Large intestine (tissue), 12 donors: ENCODE measurements at places on chromosomes 2 and 18.
A peak's percentile ranks its signal among the peaks of the same experiment; 100 is the strongest.

- DNase-seq: no peak
- no peaks in the 10 kb centered on the region for H3K4me1 ChIP-seq
- no peak overlapping the region for H3K27ac ChIP-seq
- peaks cover 2% of the 10 kb centered on the region for H3K36me3 ChIP-seq
- H3K4me3 ChIP-seq: no peak overlapping the region
- no peaks in the 10 kb centered on the region for H3K27me3 ChIP-seq
Measured at GRCh38 chr2:240469740-240470139, 34.3 kb downstream of the GPC1 start.

DNA sequence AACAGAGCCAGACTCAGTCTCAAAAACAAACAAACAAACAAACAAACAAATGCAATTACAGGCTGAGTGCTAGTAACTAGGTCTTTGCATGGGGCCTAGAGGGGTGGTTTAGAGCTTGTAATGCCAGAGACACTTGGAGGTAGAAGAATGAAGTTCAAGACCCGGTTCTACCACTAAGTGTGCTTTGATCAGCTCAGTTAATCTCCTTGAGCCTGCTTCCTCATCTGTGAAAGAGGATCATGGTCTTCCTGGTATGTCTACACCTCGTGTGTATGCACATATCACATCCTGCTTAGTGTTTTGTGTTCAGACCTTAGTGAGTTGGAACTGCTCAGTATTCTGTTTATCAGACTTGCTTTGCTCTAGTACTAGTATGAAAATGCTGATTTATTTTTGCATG, 4.8 kb upstream of the ATP6V1C2 start:
- no peak for DNase-seq
- peaks cover 6% of the 10 kb centered on the region for H3K4me1 ChIP-seq
- no peak overlapping the region for H3K4me3 ChIP-seq
- H3K27ac ChIP-seq: no peak overlapping the region
- no peaks in the 10 kb centered on the region for H3K36me3 ChIP-seq

DNA sequence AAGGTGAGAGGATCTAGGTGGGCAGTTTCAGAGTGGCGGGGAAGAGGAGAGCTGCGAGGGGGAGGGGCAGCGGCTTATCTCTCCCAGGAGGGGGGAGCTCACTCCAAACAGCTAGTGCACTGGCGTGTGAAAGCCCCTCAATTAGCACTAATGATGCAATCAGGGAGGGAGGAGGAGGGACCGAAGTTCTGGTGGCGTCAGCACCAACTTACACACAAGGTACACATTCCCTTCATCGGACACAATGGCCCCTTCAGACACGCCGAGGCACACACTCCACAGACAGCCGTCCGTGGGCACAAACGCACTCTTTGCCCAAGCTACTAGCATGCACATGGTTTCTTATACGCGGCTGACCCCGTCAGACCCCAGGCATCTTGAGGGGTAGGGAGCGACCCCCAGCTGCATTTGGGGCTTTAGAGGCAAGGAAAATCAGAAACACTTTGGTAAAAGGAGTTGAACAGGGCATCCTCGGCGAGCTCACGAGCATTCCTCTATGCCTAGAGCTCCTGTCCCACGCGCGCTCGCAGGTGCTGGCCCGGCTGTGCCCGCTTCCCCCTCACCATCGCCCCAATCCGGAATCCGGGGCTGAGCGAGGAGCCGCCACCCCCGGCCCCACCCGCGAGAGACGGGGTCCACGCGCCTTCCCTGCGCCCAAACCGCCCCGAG, 868 bp upstream of the PKDCC start:
- no peak for DNase-seq
- H3K36me3 ChIP-seq: peaks cover 17% of the 10 kb centered on the region
- H3K4me3 ChIP-seq: peak overlapping the region; percentile 60
- H3K4me1 ChIP-seq: peaks cover 26% of the 10 kb centered on the region

DNA sequence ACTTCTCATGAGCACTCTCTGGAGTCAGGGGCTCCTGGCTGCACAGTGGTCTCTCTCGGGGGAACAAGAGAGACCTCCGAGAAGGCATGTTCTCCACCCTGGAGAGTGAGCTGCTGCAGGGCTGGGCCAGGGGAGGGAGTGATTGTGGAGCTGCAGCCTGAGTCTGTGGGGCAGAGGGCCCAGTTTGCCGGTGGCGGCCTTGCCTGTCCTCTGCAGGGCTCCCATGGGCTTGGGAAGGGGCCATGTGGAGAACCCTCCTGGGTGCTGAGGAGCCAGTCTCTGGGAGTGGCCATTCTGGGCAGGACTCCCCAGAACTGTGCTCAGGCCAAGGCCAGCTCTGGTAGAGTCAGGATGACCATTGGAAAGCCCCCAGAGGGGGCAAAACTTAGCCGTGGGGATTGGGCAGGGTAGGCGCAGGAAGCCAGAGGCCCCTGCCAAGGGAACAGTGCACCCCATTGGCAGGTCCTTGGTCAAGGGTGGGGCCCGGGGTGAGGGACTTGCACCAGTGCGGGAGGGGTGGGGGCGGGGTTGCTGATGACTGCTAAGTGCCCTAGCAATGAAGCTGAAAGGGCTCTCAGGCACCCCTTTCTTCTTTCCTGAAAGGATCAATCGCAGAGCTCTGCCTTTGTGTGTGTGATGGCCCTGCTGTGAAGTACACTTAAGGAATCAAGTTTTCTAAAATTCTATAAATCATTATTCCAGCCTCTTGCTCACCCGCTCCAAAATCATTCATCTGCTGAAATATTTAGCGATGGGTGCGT, 69.7 kb upstream of the BOD1L2 start:
- peaks cover 17% of the 10 kb centered on the region for H3K27me3 ChIP-seq
- H3K36me3 ChIP-seq: no peaks in the 10 kb centered on the region
- DNase-seq: no peak
- no peak overlapping the region for H3K27ac ChIP-seq
- H3K4me3 ChIP-seq: no peak overlapping the region

DNA sequence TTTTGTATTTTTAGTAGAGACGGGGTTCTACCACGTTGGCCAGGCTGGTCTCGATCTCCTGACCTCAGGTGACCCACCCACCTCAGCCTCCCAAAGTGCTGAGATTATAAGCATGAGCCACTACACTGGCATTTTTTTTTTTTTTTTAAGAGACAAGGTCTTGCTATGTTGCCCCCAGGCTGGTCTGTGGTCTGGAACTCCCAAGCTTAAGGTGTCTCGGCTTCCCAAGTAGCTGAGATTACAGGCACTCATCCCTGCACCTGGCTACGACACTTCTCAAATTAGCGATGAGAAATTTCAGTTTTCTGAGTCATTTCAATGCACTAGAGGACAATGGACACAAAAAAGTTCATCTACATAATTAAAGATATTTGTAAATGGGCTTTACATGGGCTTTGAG, 36.6 kb upstream of the TCF7L1 start:
- no peak overlapping the region for H3K27ac ChIP-seq
- H3K4me3 ChIP-seq: no peak overlapping the region
- no peaks in the 10 kb centered on the region for H3K4me1 ChIP-seq
- H3K27me3 ChIP-seq: no peaks in the 10 kb centered on the region
- H3K36me3 ChIP-seq: no peaks in the 10 kb centered on the region
- no peak for DNase-seq

- H3K4me3 ChIP-seq: no peak overlapping the region
- no peak for DNase-seq
- H3K27ac ChIP-seq: peak overlapping the region; percentile 14
- H3K4me1 ChIP-seq: peaks cover 19% of the 10 kb centered on the region
Measured at GRCh38 chr2:108593547-108594098, 59.4 kb downstream of the LIMS1 start.

GRCh38 chr2:105771836-105772235, 27.1 kb downstream of the NCK2 start:
- peaks cover 5% of the 10 kb centered on the region for H3K4me1 ChIP-seq
- no peak overlapping the region for H3K4me3 ChIP-seq
- H3K27me3 ChIP-seq: no peaks in the 10 kb centered on the region
- peak overlapping the region; percentile 25 for H3K27ac ChIP-seq
- no peak for DNase-seq

GRCh38 chr18:46459789-46460455, 197.1 kb downstream of the LOXHD1 start:
- H3K27ac ChIP-seq: no peak overlapping the region
- no peaks in the 10 kb centered on the region for H3K27me3 ChIP-seq
- DNase-seq: no peak
- H3K4me1 ChIP-seq: no peaks in the 10 kb centered on the region
- peaks cover 2% of the 10 kb centered on the region for H3K36me3 ChIP-seq
- no peak overlapping the region for H3K4me3 ChIP-seq

DNA sequence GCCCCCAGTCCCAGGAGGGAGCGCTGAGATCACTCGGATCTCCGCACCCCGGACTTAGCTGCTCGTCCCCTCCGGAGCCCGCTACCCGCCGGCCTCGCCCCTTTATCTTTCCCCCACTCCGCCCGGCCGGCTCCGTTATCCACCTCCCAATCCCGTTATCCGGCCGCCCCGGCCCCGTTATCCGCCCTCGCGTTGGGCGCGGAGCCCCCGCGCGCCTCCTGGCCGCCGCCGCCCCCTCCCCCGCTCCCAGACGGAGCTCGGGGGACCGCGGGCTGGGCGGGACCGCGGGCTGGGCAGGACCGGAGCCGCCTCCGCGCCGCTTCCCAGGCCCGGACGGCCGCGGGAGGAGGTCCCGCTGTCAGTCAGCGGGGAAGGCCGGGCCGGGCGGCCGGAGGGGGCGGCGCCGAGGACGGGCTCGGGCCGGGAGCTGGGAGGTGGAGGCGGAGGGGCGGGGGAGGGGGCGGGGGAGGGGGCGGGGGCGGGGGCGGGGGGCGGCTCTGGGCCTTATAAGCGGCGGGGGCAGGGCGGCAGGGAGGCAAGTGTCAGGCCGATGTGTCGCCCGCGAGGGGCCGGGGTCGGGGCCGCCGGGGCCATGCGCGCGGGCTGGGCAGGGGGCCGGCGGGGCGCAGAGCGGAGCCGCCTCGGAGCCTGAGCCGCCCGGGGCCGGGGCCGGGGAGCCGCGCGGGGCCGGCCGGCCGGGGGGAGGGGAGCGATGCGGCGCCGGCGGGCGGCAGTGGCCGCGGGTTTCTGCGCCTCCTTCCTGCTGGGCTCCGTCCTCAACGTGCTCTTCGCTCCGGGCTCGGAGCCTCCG, at the start of gene PKDCC:
Gene PKDCC (plus strand): TSS at position 534 of the 811 bp plus-strand sequence. CDS start 179 bp downstream, at position 713.
- H3K27ac ChIP-seq: peak within 1 kb of the TSS; percentile 94
- no peaks in the 10 kb centered on the region for H3K27me3 ChIP-seq
- H3K36me3 ChIP-seq: peaks cover 21% of the 10 kb centered on the region

GRCh38 chr2:40016151-40016885, 237.3 kb upstream of the THUMPD2 start:
- no peaks in the 10 kb centered on the region for H3K27me3 ChIP-seq
- no peaks in the 10 kb centered on the region for H3K36me3 ChIP-seq
- H3K27ac ChIP-seq: no peak overlapping the region

DNA sequence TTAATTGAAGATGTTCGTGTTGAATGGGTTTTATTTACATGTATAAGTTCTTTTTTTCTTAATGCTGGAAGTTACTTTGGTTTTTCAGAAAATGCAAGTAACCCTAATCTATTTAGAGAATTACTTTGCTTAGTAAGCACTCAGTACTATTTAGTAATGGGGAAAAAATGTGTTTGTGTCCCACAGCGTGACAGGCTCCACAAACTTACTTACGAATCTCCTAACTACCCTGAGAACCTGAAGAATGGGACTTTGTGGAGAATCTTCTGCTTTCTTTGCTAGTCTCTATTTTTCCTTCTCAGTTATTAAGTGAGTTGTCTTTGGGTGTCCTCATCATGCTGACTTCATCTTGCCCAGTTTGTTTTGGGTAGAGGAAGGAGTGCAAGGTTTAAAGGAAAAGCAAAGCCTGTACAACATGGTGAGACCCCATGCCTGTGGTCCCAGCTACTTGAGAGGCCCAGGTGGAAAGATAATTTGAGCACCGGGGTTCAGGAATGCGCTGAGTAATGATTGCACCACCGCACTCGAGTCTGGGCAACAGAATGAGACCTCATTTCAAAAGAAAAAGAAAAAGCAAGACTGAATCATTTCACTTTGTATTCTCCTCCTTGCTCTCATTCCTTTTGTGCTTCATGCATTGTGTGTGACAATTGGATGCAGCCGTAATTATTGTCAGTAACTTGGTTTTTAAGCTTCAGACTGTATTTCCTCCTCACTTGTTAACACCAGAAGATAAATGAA, 10.2 kb downstream of the NEDD4L start:
- no peaks in the 10 kb centered on the region for H3K27me3 ChIP-seq
- H3K4me3 ChIP-seq: no peak overlapping the region
- H3K4me1 ChIP-seq: no peaks in the 10 kb centered on the region
- peaks cover 10% of the 10 kb centered on the region for H3K36me3 ChIP-seq
- DNase-seq: peak; percentile 42
- H3K27ac ChIP-seq: no peak overlapping the region

GRCh38 chr18:40109252-40110049, 1845.6 kb upstream of the PIK3C3 start:
- H3K4me3 ChIP-seq: no peak overlapping the region
- no peak overlapping the region for H3K27ac ChIP-seq
- DNase-seq: no peak
- no peaks in the 10 kb centered on the region for H3K27me3 ChIP-seq
- H3K36me3 ChIP-seq: no peaks in the 10 kb centered on the region

- H3K4me1 ChIP-seq: peaks cover 46% of the 10 kb centered on the region
- H3K27ac ChIP-seq: peak overlapping the region; percentile 91
- no peaks in the 10 kb centered on the region for H3K36me3 ChIP-seq
- DNase-seq: peak; percentile 96
Measured at GRCh38 chr18:74541703-74542555, 7.6 kb downstream of the CNDP1 start.

GRCh38 chr18:59143441-59143840, 3.8 kb downstream of the SEC11C start:
- H3K36me3 ChIP-seq: peaks cover 2% of the 10 kb centered on the region
- no peak overlapping the region for H3K27ac ChIP-seq
- no peak for DNase-seq
- H3K27me3 ChIP-seq: peaks cover 2% of the 10 kb centered on the region

DNA sequence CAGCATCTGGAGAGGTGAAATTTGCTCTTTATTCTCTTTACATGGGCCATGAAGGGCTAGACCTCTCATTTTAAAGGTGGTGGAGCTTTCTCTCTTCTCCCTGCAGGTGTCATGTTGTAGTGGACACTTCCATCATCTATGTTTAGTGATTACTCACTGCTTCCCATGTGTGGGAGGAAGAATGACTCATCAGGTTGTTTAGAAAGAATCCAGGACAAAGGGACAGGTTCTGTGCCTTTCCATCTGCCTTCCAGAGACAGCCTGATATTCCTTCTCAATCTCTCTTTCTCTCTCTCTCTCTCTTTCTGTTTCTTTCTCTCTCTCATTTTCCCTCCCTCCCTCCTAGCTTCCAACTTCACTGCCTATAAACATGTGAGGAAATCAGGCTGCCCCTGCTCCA, 38.7 kb downstream of the SCG2 start:
- H3K27ac ChIP-seq: no peak overlapping the region
- no peaks in the 10 kb centered on the region for H3K27me3 ChIP-seq
- H3K4me1 ChIP-seq: no peaks in the 10 kb centered on the region
- no peaks in the 10 kb centered on the region for H3K36me3 ChIP-seq
- no peak overlapping the region for H3K4me3 ChIP-seq
- DNase-seq: no peak
